ENCODE measurements at places on chromosomes 13 and 19. TPM values are rescaled to one million over a fixed set of nuclear protein-coding genes. Genes with fewer than 3 reads are reported as not detected.

GRCh38 chr13:25179011-25179410, 6.9 kb upstream of the AMER2 start:
- DNase-seq, result no peak

- no peak for DNase-seq
These were observed 77.9 kb downstream of the ZNF536 start for GRCh38 chr19:30450100-30450499.

GRCh38 chr19:29528946-29529645, 3.3 kb downstream of the VSTM2B start:
- DNase-seq, result no peak

Gene COMP
- total RNA-seq, result 0.69 TPM

- DNase-seq, result no peak
These were observed 9.0 kb downstream of the COL4A1 start for GRCh38 chr13:110297766-110298504.

Measured in Panc1 (cell line).